ENCODE measurements at places on chromosomes 13 and 19.

- no peak for DNase-seq
Observed at GRCh38 chr19:16001481-16002312, 52.9 kb downstream of the OR10H4 start.

- no peak for DNase-seq
Observed at GRCh38 chr13:113483504-113484293, 6.8 kb downstream of the DCUN1D2 start.

GRCh38 chr13:39557285-39557955 lies 45.6 kb downstream of the LHFPL6 start:
- DNase-seq, result no peak

DNA sequence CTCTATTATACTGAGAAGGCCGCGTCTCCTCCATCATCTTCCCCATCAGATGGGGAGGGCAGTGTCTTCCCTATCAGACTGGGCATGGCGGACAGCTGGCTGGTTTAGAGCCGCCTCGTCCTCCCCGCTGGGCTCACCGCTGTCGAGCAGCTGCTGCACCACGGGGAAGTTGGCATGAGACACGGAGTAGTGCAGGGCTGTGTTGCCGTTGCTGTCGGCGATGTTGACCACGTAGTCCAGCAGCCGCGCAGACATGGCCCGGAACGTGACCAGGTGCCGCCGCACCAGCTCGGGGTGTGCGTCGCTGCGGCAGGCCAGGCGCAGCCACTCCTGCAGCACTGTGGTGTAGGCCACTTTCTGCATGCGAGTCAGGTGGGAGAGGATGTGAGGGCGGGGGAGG lies 18.8 kb upstream of the SPC24 start:
- DNase-seq, result no peak

- DNase-seq, result peak; percentile 18
Observed at GRCh38 chr13:49791711-49792549, 552 bp downstream of the KPNA3 start.
